RPMI7951 (cell line): ENCODE measurements at places on chromosomes 2 and 18. TPM values are rescaled to one million over a fixed set of nuclear protein-coding genes. Genes with fewer than 3 reads are reported as not detected.

- no peak for DNase-seq
These were observed 3.6 kb downstream of the CXCR4 start for GRCh38 chr2:136114382-136114781.

The ANKRD30BL gene
- total RNA-seq, result not detected in 2 replicates

DNA sequence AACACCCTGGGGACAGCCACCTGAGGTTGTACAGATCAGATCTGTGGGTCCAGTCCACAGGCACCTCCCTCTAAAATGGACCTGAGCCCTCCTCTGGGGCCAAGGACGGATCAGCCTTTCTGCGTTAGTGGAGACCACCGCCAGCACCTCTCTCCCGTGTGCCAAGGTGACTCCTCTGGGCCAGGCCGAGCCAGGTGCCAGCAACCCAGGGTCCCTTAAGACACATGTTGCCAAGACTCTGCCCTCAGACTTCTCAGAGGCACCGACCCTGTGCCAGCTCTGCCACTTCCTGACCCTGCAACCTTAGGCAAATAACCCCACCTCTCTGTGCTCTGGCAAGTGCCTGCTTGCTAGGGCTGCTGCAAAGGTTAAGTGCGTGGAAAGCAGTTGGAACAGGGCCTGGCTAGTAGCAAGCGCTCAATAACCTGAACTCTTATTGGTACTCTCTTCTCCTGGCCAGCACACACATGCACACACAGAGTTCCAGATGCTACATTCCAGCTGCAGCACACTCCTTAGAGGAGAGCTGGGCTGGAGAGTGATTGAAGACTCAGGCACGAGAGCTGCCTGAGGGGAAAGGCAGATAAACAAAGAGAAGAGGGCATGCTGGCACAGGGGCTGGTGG, 105.6 kb downstream of the TNS1 start:
- no peak for DNase-seq

DNA sequence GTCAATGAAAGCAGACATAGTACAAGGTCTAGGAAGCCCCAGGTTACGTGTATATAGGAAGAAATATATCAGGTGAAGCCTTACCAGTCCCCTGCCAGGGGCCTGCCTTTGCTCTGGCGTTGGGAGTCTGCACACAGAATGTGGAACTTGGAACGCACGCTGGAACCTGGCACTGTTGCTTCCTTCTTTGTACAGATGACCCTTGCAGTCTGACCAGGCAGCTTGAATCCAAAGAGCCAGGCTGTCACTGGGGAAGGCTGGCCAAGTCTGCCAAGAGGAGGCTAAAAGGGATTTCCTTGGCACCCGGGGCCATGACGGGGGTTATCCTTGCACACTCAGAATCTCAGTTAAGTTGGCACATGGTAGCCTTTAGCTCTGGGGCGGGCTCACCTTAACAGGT, 39.5 kb downstream of the TMEM247 start:
- no peak for DNase-seq

DNA sequence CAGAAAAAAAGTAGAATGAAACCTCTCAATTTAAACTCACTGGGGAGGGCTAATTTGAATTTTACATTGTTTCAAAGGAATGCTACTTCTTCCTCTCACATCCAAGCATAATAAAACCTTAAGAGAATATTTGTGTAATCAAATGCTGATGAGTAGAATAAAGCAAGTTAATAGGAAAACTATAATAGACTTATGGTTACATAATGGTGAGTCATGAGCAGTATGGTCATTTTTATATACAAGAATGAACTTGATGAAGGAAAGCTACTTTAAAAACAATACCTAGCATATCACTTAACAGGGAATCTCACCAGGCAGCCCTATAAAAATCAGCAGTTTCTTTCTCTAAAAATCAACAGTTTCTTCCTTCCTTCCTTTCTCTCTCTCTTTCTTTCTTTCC, 80.3 kb downstream of the VSNL1 start:
- no peak for DNase-seq

DNA sequence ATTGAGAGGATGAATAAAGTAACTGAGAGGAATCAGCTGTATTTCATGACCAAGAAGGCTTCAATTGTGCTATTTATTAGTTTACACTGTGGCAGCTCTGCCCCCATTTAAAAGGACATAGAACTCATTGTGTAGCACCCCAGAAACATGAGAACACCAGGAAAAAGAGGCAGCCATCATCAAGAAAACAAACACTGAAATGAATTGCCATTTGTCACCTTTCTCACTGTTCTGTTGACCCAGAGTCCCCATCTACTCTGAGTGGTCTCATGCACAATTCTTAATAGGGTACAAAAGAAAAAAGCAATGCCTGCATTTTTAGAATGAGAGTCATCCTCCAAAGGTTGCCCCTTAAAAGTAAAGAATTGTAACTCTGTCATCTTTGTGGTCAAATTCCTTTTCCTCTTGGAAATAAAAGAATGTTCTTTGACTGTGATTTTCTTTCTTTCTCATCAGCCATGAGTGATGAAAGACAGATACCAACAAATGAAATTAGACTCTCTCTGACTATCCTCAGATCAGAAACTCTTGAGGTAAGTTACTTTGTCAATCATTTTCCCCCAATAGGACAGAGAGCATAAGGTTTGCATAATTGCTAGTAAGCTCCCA, 1941.9 kb upstream of the PIK3C3 start:
- no peak for DNase-seq

GRCh38 chr2:113127646-113128570, 510 bp downstream of the IL1RN start:
- no peak for DNase-seq

GRCh38 chr2:232668805-232669444, 28.2 kb upstream of the GIGYF2 start:
- peak; percentile 32 for DNase-seq

DNA sequence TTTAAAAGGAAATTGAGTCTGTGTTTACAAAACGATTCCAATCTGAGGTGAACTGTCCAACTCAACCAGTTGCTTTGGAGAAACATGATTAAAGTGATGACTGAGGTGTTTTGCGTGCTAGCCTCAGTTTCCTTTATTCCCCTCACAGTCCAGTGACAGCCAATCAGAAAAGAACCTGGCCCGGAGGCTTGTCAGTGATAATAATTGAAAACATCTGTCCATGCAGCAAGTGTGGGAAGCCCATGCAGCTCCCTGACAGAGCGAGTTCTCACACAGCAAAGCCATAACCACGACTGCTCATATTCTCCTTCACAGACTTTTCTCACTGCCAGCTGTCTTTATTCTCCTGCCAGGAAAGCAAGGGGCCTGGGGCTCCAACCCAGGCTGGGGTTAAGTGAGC, 613.4 kb downstream of the ARHGAP15 start:
- no peak for DNase-seq
